ENCODE measurements at places on chromosomes 4 and X.

DNA sequence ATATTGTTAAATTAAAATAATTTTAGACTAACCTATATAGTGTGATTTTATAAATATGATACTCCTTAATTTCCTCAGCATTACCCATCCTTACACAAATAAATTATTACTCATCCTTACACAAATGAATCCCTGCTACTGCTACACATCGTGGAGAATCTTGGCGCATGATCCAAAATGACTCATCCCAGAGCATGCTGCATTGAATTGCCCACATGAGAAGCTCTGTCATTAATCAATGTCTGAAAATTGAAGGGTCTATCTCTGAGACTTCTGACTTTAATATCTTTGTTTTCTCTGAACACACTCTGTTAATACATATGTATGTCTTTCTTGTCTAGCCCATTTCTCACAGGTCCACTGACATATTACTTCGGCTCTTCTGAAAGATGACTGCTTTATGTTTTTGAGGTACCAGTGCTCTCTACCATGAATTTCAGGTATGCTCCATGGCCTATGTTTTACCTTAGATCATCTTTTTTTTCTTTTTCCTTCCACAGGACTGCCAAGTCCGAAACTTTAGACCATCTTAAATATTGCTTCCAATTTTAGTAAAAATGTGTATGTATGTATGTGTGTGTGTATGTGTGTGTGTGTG, 15.7 kb upstream of the DUSP21 start:
- DNase-seq: peak; percentile 34

- DNase-seq: no peak
Observed at GRCh38 chrX:129813662-129814368, 29.9 kb downstream of the ZDHHC9 start.

DNA sequence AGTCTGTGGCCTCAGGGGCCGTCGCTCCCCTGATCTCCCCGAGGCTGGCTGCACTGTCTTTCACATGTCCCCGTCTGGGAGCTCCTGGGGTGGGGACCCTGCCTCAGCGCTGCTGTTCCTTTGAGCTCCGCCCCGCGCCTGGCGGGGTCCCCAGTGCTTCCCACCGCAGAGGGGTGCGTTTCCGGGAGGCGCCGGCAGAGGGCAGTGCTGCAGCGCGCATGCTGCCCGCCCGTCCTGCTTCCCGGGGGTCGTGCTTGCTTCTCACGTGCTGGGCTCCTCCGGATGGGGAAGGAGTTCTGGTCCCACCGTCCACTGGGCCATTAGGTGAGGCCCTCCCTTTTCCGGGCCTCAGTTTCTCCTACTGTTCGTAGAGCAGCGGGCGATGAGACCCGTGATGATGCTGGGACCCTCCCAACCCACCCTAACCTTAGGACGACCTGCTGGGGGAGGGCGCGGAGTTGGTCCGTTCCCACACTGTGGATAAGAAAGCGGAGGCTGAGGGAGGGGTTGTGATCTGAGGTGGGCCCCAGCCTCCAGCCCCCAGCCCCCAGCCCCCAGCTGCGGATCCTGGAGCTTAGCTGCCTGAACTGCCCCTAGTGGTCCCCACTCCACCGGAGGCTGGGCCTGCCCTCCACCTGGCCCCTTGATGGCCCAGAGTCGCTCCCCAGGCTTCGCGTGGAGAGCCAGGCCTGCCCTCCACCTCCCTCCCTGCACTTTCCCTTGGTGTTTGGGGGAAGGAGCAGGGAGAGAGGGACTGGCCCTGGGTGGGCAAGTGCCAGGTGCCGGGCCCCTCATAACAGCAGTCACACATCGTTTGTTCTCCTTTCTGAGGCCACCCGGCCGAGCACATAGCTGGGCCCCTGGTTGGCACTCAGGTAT, 15.3 kb downstream of the CPZ start:
- DNase-seq: no peak

DNA sequence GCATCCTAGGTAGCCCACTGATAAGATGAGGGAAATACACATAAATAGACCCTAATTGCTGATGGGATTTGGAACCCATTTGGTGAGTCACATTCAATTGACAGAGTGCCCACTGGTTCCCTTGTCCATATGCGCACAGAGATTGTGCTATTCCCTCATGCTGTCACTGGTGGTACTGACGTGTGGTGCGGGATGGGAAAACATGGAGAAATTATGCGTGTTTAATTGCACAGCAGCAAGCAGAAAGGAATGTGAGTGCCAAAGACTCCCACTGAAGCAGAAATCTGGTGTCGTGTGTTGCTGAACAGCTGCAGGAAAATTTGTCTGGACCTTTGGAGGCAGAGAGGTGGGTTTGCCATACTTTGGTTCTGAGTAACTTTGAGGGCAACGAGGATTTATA, 92.2 kb downstream of the NHSL2 start:
- DNase-seq: no peak

DNA sequence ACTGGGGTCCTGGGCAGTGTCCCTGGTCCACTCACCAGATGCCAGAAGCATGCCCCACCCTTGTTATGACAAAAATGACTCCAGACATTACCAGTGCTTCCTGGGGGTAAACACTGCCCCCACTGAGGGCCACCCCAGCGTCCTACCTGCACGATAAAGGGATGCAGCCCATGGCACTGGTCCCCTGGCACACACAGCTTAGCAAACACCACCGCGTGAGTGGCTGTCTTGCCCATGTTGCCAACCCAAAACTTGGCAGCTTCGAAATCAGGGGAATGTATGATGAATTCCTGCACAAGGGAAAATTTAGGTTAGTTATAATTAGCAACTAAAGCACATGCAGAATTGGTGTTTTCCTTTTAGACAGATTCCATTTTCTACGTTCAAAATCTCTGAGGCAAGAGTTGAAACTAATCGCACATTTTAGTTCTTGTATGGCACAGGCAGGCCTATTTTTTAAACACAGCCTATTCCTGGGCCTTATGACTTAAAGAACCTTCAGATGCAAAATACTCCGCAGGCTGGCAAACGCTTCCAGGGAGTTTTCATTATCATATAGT, 30.4 kb downstream of the ACOX3 start:
- no peak for DNase-seq

GRCh38 chr4:4259484-4260100, 11.6 kb upstream of the TMEM128 start:
- no peak for DNase-seq

DNA sequence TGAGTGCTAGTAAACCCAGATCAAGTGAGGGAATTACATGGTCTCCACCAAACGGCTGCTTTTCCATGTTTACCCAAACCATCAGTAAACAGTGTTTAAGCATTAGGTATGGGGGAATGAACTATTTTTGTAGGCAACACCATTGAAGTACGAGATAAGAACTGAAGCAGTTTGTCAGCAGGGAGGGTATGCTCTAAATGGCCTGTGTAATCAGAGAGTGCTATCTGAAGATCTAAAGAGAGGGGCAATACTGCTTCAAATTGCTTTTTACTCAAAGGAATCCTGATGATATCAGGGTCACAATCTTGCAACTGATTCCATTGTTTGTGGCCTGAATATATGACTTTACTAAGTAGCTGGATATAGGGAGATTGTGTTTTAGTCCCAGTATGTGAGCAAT, 10.4 kb upstream of the SPIN4 start:
- no peak for DNase-seq

GRCh38 chrX:6159468-6159867, 69.2 kb downstream of the NLGN4X start:
- no peak for DNase-seq

DNA sequence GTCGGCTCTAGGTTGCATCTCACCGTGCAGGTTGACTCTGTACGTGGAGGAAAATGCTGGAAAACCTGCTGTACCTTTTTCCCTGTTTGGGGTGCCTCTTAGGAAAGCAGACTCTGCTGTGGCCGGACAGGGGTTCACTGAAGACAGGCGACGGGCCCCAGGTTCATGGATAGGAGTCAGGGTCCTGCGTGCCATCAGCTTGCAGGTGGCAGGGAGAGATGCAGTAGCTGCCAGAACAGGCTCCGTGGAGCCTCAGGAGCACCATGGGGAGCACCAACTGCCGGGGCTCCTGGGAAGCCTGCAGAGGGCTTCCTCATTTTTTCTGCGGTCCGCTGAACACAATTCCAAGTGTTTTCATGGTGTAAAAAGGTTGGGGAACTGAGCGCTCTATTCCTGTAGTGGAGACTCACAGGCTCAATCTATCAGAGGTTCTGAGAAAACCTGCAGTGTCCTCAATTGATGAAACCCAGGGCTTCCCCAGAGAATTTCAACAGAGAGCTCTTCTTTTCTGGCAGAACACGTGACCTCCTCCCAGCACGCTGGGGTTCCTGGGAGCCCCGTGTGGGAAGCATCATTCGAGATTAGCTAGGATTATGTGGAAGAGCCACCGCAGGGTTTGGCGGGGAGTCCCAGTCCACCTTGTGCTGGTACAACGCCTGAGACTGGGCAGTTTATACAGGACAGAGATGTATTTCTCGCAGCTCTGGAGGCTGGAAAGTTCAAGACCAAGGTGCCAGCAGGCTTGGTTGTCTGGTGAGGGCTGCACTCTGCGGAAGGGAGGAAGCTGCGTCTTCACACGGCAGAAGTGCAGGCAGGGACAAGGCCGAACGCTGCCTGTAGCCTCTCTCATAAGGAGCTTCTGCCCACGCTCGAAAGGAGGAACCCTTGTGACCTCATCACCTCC, 1.6 kb downstream of the HTRA3 start:
- no peak for DNase-seq

- DNase-seq: no peak
Observed at GRCh38 chr4:182015893-182016292, 227.3 kb upstream of the TENM3 start.

GRCh38 chrX:20128670-20129069, 12.0 kb upstream of the MAP7D2 start:
- no peak for DNase-seq

DNA sequence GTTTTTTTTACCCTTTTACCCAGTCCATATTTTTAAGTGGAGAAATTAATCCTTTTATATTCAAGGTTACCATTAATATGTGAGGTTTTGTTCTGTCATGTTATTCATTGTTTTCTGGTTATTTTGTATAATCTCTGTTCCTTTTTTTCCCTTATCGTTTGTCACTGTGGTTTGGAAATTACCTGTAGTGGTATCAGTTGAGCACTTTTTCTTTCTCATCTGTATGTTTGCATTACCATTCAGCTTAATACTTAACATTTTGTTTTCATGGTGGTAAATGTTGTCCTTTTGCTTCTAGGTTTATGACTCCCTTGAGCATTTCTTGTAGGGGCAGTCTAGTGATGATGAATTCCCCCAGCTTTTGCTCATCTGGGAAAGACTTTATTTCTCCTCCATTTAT, 6.6 kb downstream of the ETDC start:
- DNase-seq: no peak

GRCh38 chrX:41353985-41354384, 20.0 kb downstream of the DDX3X start:
- no peak for DNase-seq

DNA sequence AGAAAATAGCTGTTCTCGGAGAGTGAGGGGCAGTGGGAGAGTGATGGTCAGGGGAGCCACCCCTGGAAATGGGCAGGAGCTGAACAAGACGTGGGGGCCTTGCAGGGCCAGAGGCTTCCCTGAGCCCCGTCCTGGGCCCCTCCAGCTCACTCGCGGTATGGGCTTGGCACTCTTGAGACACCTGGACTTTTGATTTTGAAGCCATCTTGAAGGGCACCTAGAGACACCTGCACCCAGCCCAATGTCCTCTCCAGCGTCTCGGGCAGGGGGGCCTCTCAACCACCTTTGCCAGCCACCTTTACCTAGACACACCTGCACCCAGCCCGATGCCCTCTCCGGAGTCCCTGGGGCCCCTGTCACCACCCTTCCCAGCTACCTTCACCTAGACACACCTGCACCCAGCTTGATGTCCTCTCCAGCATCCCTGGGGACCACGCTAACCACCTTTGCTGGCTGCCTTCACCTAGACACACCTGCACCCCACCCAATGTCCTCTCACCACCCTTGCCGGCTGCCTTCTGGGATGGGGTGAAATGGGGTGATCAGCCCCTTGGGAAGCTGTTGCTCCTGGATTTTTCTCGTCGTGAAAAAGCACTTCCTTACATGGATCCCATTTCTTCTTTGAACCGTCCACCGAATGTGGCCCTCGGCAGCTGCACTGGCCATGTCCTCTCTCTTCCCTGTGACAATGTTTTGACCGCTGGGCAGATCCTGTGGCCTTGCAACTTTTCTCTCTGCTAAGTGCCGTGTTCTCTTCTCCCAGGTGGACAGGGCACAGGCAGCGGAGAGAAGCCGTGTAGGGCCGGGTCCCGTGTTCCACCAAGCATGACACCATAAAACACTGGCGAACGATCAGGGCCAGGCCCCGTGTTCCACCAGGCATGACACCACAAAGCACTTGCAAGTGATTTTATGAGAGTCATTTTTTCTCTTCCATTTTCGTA, 47.5 kb downstream of the CPZ start:
- DNase-seq: no peak

DNA sequence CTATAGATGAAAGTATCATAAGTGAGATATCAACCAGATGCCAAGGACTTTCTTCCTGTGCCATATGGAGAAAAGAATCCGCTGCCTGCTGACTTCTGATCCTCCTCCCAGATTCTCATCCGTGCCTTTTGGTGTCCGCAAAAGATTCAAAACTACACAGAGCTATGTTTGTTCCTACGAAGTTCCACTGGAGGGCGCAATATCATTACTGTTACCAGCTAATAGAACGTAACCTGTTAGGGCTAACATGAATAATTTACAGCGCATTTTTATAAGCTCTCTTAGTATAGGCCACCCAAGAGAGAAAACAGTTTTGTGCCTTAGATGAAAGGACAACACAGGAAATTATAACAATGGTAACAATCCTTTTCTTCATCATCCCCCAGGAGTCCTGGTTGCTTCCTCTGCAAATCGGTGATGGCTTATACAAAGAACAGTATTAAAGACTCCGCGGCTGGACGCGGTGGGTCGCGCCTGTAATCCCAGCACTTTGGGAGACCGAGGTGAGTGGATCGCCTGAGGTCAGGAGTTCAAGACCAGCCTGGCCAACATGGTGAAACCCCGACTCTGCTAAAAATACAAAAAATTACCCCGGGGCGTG, 22.8 kb upstream of the CENPVL3 start:
- DNase-seq: peak; percentile 9

Data from AG04449 (cell line).